Aorta (tissue), 5 donors: ENCODE measurements at places on chromosomes 3 and 15. TPM values are rescaled to one million over a fixed set of nuclear protein-coding genes. Genes with fewer than 3 reads are reported as not detected.

DNA sequence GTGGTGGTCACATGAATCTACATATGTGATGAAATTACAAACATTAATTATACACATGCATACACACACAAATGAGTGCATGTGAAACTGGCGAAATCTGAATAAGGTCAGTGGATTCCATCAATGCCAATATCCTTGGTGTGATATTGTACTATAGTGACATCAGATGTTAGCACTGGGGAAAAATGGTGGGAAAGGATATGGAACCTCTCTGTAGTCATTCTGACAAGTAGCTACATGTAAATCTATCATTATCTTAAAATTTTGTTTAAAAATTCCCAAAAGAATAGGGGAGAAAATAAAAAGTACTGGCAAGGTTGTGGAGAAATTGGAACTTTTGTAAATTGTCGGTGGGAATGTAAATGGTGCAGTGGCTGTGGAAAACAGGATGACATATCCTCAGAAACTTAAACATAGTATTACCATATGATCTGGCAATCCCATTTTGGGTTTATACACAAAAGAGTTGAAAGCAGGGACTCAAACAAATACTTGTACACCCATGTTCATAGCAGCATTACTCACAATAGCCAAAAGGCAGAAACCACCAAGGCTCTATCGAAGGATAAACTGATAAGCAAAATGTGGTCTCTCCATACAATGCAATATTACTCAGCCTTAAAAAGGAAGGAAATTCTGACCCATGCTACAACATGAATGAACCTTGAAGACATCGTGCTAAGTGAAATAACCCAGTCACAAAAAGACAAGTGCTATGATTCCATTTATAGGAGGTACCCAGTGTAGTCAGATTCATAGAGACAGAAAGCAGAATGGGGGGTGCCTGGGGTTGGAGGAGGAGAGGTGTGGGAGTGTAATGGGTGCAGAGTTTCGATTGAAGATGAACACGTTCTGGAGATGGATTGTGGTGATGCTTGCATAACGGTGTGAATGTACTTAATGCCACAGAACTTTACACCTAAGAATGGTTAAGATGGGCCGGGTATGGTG lies 25.3 kb upstream of the HRH1 start:
- H3K27me3 ChIP-seq: no peaks in the 10 kb centered on the region
- H3K27ac ChIP-seq: no peak overlapping the region
- H3K36me3 ChIP-seq: no peaks in the 10 kb centered on the region
- H3K4me1 ChIP-seq: no peaks in the 10 kb centered on the region

- DNase-seq: no peak
- H3K4me3 ChIP-seq: no peak overlapping the region
- H3K27ac ChIP-seq: no peak overlapping the region
- no peaks in the 10 kb centered on the region for H3K27me3 ChIP-seq
- no peaks in the 10 kb centered on the region for H3K36me3 ChIP-seq
Measured at GRCh38 chr15:31528846-31529245, 202.2 kb downstream of the KLF13 start.

DNA sequence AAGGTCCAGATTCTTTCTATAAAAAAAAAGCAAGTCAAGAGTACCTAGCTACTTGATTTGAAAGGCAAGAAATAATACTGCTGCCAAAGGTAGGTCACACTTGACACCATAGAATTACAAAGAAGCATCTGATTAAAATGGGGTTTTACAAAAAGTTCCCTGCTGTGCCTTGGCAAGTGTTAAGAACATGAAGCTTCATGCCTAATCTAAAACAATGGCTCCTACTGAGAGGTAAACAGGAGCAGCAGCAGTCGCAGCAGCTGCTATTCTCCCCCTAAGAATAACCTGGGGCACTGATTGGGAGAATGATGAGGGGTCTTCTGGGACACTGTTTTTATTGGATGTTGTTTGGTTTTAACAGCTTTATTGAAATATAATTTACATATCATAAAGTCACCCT lies 14.1 kb downstream of the UBP1 start:
- no peak overlapping the region for H3K4me3 ChIP-seq
- H3K27me3 ChIP-seq: no peaks in the 10 kb centered on the region
- peaks cover 4% of the 10 kb centered on the region for H3K4me1 ChIP-seq
- no peak for DNase-seq
- H3K27ac ChIP-seq: no peak overlapping the region
- H3K36me3 ChIP-seq: no peaks in the 10 kb centered on the region

GRCh38 chr15:44729408-44730127 lies 6.8 kb upstream of the TRIM69 start:
- H3K27ac ChIP-seq: peak overlapping the region; percentile 96
- DNase-seq: peak; percentile 79
- no peaks in the 10 kb centered on the region for H3K4me1 ChIP-seq
- H3K36me3 ChIP-seq: no peaks in the 10 kb centered on the region
- peak overlapping the region; percentile 80 for H3K4me3 ChIP-seq

DNA sequence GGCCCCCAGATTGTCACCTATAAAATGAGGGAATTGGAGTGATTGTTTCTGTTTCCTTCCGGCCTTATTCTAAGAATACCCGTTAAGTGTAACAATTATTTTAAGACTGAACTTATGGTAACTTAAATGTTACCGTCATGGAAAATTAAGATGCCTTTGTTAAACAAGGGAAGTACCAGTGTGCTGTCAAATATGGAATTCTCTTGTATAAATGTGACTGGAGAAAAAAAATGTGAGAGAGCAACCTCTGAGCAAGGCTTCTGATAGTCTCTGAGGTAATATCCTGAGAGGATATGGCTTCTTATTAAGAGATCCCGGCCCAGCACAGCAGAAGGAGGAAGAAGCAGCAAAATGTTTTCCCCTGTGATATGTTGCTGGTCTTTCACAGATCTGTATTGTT lies 480.7 kb upstream of the ADAMTS9 start:
- no peaks in the 10 kb centered on the region for H3K27me3 ChIP-seq
- H3K27ac ChIP-seq: no peak overlapping the region
- DNase-seq: no peak
- H3K4me1 ChIP-seq: no peaks in the 10 kb centered on the region
- H3K36me3 ChIP-seq: no peaks in the 10 kb centered on the region

GRCh38 chr3:177905173-177906125 lies 630.8 kb upstream of the KCNMB2 start:
- DNase-seq: no peak
- H3K36me3 ChIP-seq: no peaks in the 10 kb centered on the region
- peaks cover 16% of the 10 kb centered on the region for H3K4me1 ChIP-seq
- H3K27me3 ChIP-seq: no peaks in the 10 kb centered on the region
- H3K27ac ChIP-seq: peak overlapping the region; percentile 90

- no peaks in the 10 kb centered on the region for H3K27me3 ChIP-seq
- peaks cover 2% of the 10 kb centered on the region for H3K36me3 ChIP-seq
- DNase-seq: no peak
- peak overlapping the region; percentile 24 for H3K4me3 ChIP-seq
Measured at GRCh38 chr3:52829906-52830463, 487 bp downstream of the ITIH4 start.

Gene GOLGA6D
- not detected for total RNA-seq

- no peaks in the 10 kb centered on the region for H3K27me3 ChIP-seq
- no peak overlapping the region for H3K27ac ChIP-seq
- H3K36me3 ChIP-seq: no peaks in the 10 kb centered on the region
- no peak overlapping the region for H3K4me3 ChIP-seq
Measured at GRCh38 chr3:61182662-61183061, 68.6 kb downstream of the FHIT start.

DNA sequence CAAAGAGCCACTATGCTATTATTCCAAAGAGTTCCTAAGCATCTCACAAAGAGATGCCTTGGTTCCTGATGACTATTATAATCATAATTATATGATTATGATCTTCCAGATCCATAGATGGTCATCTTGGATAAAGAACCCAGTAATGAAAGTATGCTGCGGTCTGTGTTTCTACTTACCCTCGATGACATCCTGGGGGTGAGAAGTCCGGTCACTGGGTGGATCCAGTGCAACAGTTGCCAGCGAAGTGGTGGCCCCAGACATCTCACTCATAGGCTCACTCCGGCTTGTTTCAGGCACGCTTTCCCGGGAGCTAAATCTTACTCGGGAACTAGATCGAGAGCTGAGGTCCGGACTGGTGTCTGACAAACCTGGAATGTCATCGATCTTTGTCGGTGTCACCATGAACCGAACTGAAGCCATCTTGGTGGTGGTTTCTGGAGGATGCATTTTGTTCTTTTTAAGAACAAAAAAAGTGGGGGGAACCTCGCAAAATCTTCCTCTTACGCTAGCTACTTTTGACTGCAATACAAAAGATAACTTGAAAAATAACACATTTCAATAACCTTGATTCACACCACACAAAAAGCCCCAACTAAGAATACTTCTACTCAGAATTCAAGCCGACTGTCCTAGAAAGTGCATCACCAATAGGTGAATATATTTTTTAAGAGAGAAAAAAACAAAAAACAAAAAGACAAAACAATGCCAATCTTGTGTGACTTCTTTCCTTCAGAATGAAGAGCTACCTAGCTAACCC lies 1.2 kb downstream of the SLC12A6 start:
- H3K4me3 ChIP-seq: peak overlapping the region; percentile 84
- H3K27me3 ChIP-seq: no peaks in the 10 kb centered on the region
- no peak for DNase-seq
- no peak overlapping the region for H3K27ac ChIP-seq

GRCh38 chr3:22353126-22353525 lies 602.1 kb upstream of the ZNF385D start:
- H3K27ac ChIP-seq: no peak overlapping the region
- no peaks in the 10 kb centered on the region for H3K4me1 ChIP-seq
- no peak for DNase-seq
- no peaks in the 10 kb centered on the region for H3K36me3 ChIP-seq

DNA sequence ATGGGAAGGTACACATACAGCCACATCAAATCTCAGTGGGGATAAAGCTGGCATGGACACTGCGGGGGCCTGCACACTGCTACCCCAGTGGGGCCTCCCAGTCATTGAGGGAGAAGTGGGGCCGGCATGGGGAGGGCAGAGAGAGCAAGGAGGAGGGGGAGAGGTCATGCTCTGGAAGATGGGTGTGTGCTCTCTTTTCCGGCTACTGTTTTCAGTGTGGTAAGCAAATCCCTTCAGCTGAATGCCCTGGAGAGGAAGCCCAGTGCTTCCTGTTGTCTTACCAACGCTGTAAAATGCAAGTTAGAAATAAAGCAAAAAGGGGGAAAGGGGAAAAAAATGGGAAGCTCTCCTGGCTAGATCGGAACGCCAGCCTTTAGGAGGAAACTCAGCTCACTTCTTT lies 30.8 kb downstream of the NRROS start:
- no peaks in the 10 kb centered on the region for H3K4me1 ChIP-seq
- H3K4me3 ChIP-seq: no peak overlapping the region
- no peak overlapping the region for H3K27ac ChIP-seq
- H3K27me3 ChIP-seq: no peaks in the 10 kb centered on the region

- peaks cover 2% of the 10 kb centered on the region for H3K36me3 ChIP-seq
- H3K27ac ChIP-seq: no peak overlapping the region
- no peaks in the 10 kb centered on the region for H3K27me3 ChIP-seq
Measured at GRCh38 chr15:57444877-57445513, 68.7 kb downstream of the CGNL1 start.

DNA sequence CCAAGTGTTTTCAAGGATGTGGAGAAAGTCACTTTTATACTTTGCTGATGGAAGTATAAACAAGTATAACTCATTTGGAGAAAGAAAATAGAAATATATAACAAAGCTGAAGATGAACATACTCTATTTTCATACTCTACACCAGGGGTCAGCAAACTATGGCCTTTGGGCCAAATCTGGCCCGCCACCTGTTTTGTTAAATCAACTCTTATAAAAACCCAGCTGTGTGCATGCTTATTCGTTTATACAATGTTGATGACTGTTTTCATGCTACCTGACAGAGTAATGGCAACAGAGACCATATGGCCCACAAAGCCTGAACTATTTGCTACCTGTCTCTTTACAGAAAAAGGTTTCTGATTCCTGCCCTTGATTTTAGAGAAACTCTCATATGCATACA lies 124.0 kb downstream of the NR1D2 start:
- no peak for DNase-seq
- no peaks in the 10 kb centered on the region for H3K4me1 ChIP-seq
- H3K4me3 ChIP-seq: no peak overlapping the region
- H3K27ac ChIP-seq: no peak overlapping the region

DNA sequence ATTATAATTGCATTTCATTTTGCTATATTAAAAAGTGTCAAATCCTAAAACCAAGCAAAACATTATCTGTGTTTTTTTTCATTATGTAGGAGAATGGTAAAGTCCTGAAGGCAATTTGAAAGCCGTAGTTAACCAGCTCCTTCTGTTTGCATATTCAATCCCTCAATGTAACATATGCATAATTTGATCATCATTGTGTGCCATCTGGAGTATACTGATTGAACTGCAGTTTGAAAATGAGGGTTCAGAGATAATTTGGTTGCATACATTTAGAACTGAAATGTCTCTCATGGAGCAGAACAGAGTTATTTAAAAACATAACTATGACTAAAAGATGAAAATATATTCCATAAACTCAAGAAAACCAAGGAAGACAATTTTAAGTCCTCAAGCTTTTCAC lies 518.6 kb downstream of the GBE1 start:
- H3K27me3 ChIP-seq: no peaks in the 10 kb centered on the region
- peaks cover 3% of the 10 kb centered on the region for H3K4me1 ChIP-seq
- H3K4me3 ChIP-seq: no peak overlapping the region
- H3K27ac ChIP-seq: no peak overlapping the region
- DNase-seq: no peak

Gene AP3B2
- 0.42 TPM for total RNA-seq

- H3K27me3 ChIP-seq: no peaks in the 10 kb centered on the region
- no peak overlapping the region for H3K27ac ChIP-seq
- H3K4me1 ChIP-seq: no peaks in the 10 kb centered on the region
- no peak overlapping the region for H3K4me3 ChIP-seq
Measured at GRCh38 chr3:175005193-175005592, 146.1 kb downstream of the NAALADL2 start.

GRCh38 chr15:47900751-47901150 lies 183.4 kb downstream of the SEMA6D start:
- no peak for DNase-seq
- no peaks in the 10 kb centered on the region for H3K36me3 ChIP-seq
- H3K4me3 ChIP-seq: no peak overlapping the region
- H3K27me3 ChIP-seq: no peaks in the 10 kb centered on the region
- H3K27ac ChIP-seq: no peak overlapping the region

DNA sequence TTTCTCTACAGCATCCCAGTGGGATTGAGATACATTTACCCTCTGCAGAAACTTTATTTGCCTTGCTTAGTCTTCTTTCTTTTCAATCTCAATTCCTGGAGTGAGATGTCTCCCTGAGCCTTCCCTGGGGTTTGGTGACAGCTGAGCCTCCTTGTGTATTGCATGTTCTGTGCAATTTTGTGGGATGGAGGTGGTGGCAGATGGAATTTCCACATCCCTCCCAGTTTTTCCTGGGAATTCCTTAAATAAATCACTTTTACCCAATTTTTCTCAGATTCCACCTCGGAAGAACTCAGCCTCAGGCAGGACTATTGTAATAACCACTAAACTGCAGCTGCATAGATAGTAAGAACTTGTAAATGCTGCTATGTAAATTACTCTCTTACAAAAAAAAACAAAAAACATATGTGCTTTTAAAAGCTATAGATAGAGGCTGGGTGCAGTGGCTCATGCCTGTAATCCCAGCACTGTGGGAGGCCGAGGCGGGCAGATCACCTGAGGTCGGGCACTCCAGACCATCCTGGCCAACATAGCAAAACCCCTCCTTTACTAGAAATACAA lies 88.5 kb upstream of the ABHD17C start:
- no peaks in the 10 kb centered on the region for H3K4me1 ChIP-seq
- no peaks in the 10 kb centered on the region for H3K27me3 ChIP-seq
- no peaks in the 10 kb centered on the region for H3K36me3 ChIP-seq
- no peak overlapping the region for H3K27ac ChIP-seq
- no peak for DNase-seq

Gene ENTPD3
- total RNA-seq: 1.6 TPM

Gene SSUH2
- total RNA-seq: 0.49 TPM

Gene NUSAP1
- total RNA-seq: 6.7 TPM
